ENCODE measurements at places on chromosomes 5 and 9. TPM values are rescaled to one million over a fixed set of nuclear protein-coding genes. Genes with fewer than 3 reads are reported as not detected.

GRCh38 chr5:180084638-180085561 is 13.3 kb upstream of the RNF130 start:
- no peaks in the 10 kb centered on the region for H3K27me3 ChIP-seq
- H3K27ac ChIP-seq, result no peak overlapping the region
- no peaks in the 10 kb centered on the region for H3K36me3 ChIP-seq
- no peaks in the 10 kb centered on the region for H3K4me1 ChIP-seq
- DNase-seq, result no peak
- no peak overlapping the region for H3K4me3 ChIP-seq

- H3K27me3 ChIP-seq, result no peaks in the 10 kb centered on the region
- H3K27ac ChIP-seq, result no peak overlapping the region
- DNase-seq, result no peak
- no peaks in the 10 kb centered on the region for H3K4me1 ChIP-seq
- H3K36me3 ChIP-seq, result peaks cover 29% of the 10 kb centered on the region
These were observed 51.0 kb downstream of the IARS1 start for GRCh38 chr9:92242260-92243136.

- DNase-seq, result no peak
- H3K36me3 ChIP-seq, result no peaks in the 10 kb centered on the region
- no peak overlapping the region for H3K4me3 ChIP-seq
- H3K27me3 ChIP-seq, result no peaks in the 10 kb centered on the region
- H3K27ac ChIP-seq, result no peak overlapping the region
- H3K4me1 ChIP-seq, result no peaks in the 10 kb centered on the region
These were observed 209.7 kb upstream of the KLF4 start for GRCh38 chr9:107699231-107699630.

- H3K36me3 ChIP-seq, result no peaks in the 10 kb centered on the region
- no peaks in the 10 kb centered on the region for H3K27me3 ChIP-seq
- H3K4me3 ChIP-seq, result no peak overlapping the region
- no peak for DNase-seq
- H3K4me1 ChIP-seq, result no peaks in the 10 kb centered on the region
These were observed 328.0 kb downstream of the PDE4D start for GRCh38 chr5:59565551-59565950.

DNA sequence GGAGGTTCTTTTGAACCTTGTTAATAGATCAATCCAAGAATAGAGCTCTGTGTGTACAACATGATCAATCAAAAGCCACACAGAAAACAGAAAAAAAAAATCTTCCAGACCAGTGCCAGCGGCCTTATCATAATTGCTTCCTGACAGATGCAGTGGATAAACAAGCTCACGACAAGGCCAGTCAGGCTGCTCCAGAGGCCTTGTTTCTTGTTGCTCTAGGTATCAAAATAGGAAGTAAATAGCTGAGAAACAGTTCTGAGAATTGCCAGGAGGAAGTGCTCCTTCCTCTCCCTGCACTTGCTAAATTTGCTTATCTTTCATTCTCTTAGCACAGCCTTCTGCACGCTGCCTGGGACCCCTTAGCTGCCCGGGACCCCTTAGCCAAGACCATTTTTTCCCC is 199.0 kb upstream of the TARS1 start:
- H3K27me3 ChIP-seq, result no peaks in the 10 kb centered on the region
- no peak overlapping the region for H3K4me3 ChIP-seq
- H3K4me1 ChIP-seq, result no peaks in the 10 kb centered on the region
- no peak overlapping the region for H3K27ac ChIP-seq

Gene PCDHGA12
- total RNA-seq, result 0.21 TPM

GRCh38 chr9:120974921-120975320 is 48.3 kb upstream of the TRAF1 start:
- H3K27me3 ChIP-seq, result no peaks in the 10 kb centered on the region
- no peak for DNase-seq

Gene CTSV
- 27.1 TPM for total RNA-seq

GRCh38 chr5:157549954-157550549 is 25.5 kb downstream of the ADAM19 start:
- H3K27me3 ChIP-seq, result no peaks in the 10 kb centered on the region
- no peaks in the 10 kb centered on the region for H3K36me3 ChIP-seq
- no peak overlapping the region for H3K27ac ChIP-seq
- no peaks in the 10 kb centered on the region for H3K4me1 ChIP-seq
- H3K4me3 ChIP-seq, result no peak overlapping the region

Gene CA9
- total RNA-seq, result 0.31 TPM

- H3K4me3 ChIP-seq, result no peak overlapping the region
- H3K4me1 ChIP-seq, result no peaks in the 10 kb centered on the region
- no peak for DNase-seq
- no peaks in the 10 kb centered on the region for H3K27me3 ChIP-seq
These were observed 46.5 kb downstream of the ACTL7B start for GRCh38 chr9:108809269-108809668.

DNA sequence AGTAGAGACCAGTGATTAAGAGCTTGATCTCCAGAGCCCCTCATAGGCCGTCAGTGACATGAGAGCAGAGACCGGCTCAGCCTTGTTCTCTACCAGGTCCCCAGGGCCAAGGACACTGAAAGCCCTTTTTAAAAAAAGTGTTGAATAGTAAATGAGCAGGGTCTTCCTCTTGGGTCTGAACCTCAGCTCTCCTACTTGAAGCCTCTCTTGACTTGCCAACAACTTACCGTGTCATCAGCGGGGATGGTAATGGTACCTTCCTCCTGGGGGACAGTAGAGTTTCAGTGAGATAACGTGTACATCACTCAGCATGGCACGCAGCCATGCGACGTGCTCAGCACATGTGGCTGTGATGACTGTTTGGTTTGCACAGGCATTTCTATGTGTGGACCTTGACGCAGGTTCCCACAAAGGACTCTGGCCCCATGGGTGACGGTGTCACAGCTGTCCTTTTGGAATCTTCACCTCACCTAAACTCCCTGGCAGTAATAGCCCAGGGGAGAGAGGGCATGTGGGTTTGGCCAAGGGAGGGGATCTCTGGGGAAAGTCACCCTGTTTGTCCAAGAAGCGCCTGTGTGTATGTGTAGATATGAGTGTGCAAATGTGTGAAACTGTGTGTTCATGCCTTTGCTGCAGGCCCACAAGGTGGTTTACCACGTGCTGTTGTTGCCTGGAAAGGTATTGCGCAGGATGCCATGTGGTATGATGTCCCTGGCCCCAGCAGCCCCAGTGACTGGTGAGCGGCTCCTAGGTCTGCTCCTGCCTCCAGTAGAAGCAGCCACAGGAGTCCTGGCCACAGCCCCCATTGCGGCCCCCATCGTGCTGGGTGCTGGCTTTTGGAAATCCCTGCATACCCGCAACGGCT is 18.7 kb downstream of the ERGIC1 start:
- DNase-seq, result no peak
- no peaks in the 10 kb centered on the region for H3K36me3 ChIP-seq
- H3K27ac ChIP-seq, result peak overlapping the region; percentile 87
- no peak overlapping the region for H3K4me3 ChIP-seq
- no peaks in the 10 kb centered on the region for H3K27me3 ChIP-seq

DNA sequence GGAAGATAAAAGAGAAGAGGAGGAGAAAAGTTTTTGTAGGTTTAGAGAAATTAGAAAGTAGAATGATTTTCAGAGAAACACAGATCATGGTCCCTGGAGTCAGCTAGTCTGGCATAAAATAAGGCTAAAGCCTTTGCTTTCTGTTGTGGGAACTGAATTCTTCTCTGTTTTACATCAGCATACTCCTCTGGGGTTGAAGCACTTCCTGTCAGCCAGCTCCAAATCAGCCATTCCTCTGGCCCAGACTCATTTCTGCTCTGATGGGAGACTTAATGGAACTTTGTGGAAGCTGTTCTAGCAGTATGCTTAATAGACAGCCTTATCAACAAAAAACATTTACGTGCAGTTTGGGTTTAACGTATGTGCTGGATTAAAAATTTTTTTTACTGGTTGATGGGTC is 143.2 kb downstream of the HMHB1 start:
- no peaks in the 10 kb centered on the region for H3K27me3 ChIP-seq
- no peaks in the 10 kb centered on the region for H3K4me1 ChIP-seq
- no peaks in the 10 kb centered on the region for H3K36me3 ChIP-seq

DNA sequence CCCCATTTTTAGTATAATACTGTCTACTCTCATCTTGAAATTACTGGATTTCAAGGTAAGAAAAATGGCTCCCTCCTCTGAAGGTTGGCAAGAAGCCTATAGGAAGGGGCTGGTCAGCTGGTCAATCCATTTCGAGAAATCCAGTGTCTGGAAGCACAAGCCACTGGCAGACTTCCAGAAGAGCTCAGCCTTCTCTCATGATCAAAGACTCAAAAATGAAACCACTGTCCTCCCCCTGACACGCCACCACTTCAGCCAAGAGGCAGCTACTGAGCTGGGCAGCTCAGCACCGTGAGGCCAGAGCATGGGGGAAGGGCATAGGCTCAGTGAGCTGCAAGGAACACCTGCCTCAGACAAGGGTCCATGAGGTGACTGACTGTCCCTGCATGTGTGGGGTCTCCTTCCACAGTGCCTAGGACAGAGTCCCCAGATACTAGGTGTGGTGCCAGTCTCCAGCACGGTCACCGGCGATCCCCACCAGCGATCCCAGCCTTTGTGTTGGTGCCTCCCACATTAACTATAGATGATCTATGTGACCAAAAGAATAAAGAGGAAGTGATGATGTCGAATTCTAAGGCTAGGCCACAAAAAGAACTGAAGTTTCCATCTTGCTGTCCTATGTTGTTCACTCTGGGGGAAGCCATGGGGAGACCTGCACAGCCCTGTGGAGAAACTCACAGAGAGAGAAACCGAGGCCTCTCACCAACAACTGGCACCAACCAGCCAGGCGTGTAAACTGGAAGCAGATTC is 100.1 kb upstream of the LRRTM2 start:
- H3K27me3 ChIP-seq, result no peaks in the 10 kb centered on the region
- no peak for DNase-seq
- no peak overlapping the region for H3K27ac ChIP-seq
- H3K36me3 ChIP-seq, result no peaks in the 10 kb centered on the region
- no peak overlapping the region for H3K4me3 ChIP-seq
- H3K4me1 ChIP-seq, result no peaks in the 10 kb centered on the region

- no peak overlapping the region for H3K4me3 ChIP-seq
- no peaks in the 10 kb centered on the region for H3K27me3 ChIP-seq
- H3K4me1 ChIP-seq, result peaks cover 49% of the 10 kb centered on the region
- H3K27ac ChIP-seq, result peak overlapping the region; percentile 79
- H3K36me3 ChIP-seq, result no peaks in the 10 kb centered on the region
These were observed 4.1 kb upstream of the CXXC5 start for GRCh38 chr5:139644001-139644456.

DNA sequence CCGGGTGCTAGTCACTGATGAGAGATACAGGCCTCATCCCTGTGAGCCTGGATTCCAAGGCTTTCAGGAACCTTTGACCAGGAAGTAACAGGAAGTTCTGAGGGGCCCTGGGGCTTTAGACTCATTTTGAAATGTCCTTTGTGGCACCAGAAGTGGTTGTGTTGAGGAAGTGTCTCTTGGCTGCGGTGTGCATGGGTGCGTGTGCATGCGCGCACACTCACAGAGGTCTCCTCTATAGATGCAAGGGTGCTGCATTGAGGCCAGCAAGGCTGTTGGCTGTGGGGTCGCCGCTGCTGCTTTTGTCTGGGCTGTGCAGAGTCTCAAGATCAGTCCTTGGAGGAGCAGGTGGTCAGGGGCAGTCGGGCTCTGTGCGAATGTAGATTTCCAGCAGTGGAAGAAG is 7.6 kb downstream of the RAB24 start:
- peaks cover 23% of the 10 kb centered on the region for H3K36me3 ChIP-seq
- no peak overlapping the region for H3K4me3 ChIP-seq
- no peak for DNase-seq
- no peak overlapping the region for H3K27ac ChIP-seq

Gene ACOT12
- total RNA-seq, result 0.74 TPM

DNA sequence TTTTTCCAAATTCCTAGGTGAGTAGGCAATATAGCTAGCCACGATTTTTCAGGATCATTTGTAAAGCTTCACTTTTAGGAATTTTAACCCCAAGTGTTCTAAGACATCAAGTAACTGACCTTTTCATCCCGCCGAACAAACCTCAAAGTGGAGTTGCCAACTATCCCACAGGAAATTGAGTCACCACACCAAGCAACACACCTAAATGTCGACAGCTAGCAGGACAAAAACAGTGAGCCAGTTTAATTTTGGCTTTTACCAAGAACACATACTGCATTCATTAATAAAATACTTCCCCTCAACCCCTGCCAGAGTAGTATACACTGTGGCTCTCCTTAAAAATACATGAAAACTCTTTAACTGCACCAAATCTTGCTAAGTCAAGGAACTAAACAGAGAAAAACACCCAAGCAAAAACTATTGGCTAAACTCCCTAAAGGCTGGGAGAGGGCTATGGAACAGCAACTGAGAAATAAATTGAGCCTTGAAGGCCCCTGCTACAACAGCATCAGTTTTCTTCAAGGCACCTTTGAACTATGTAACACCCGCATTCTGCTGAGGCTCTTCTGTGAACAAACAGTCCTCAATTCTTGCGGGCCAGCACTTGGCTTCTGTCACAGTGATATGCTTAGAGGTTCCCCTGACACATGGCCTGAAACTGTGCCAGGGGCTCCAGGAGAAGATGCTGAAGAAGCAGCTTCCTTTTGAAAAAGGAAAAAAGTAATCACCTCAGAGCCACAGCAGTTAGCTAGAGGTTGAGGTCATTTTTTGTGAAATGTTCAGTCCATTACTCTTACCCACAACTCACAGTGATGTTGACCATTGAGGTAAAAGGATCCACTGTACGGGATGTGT is 459.6 kb downstream of the RAB3C start:
- H3K4me1 ChIP-seq, result no peaks in the 10 kb centered on the region
- peaks cover 35% of the 10 kb centered on the region for H3K27me3 ChIP-seq
- H3K36me3 ChIP-seq, result no peaks in the 10 kb centered on the region
- H3K27ac ChIP-seq, result no peak overlapping the region

DNA sequence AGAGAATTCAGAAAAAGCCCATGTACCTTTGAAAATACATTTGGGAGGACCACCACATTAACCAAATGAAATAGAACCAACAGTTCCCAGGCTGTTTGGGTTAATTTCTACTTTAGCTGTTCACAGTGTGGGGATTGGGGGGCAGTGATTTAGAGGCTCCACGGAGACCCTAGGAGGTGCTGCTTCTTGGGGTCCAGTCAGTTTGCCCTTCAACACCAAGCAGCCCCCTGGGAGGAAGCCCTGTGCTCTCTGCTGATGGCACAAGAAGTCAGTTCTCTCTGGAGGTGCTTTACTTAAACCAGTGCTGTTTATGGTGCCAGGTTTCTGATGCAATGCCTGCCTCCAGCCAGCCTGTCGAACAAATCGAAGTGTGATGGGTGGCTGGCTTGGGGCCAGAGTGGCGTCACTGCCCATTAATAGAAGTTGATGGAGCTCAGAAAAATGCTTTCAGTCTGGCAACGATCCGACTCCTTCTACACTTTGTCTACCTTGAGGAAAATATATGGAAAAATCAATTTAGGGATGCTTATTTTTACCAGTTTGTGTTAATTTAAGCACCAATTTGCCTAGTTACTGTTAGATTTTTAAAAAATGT is 134.0 kb downstream of the SNX18 start:
- H3K36me3 ChIP-seq, result no peaks in the 10 kb centered on the region
- no peaks in the 10 kb centered on the region for H3K4me1 ChIP-seq
- H3K27ac ChIP-seq, result no peak overlapping the region
- H3K4me3 ChIP-seq, result no peak overlapping the region
- no peak for DNase-seq

GRCh38 chr5:77425998-77426659 is 66.0 kb downstream of the WDR41 start:
- peaks cover 3% of the 10 kb centered on the region for H3K36me3 ChIP-seq
- no peak for DNase-seq
- H3K27me3 ChIP-seq, result no peaks in the 10 kb centered on the region
- no peak overlapping the region for H3K4me3 ChIP-seq
- no peak overlapping the region for H3K27ac ChIP-seq
